ENCODE measurements at places on chromosomes 13 and 19.

GRCh38 chr13:84553227-84553626 lies 671.0 kb upstream of the SLITRK1 start:
- no peak for DNase-seq

DNA sequence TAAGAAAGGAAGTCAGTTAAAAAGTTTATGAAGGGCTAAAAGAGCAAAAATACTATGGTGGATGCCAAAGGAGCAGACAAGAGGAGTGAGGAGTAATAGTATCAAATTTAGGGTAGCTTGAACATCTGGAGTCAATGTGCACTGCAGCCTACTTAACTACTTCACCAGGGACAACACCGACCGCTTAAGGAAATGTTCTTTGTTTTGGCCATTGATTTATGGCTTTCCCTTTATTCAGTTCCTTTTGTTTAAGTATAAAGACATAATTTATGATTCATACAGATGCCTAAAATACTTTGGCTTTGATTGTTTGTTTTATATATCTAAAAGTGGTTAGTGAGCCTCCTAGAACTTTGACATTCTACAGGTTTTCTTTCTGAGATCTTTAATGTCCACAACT lies 276.3 kb upstream of the PRR20A start:
- DNase-seq = no peak

GRCh38 chr19:49761625-49762311 lies 1.3 kb downstream of the TSKS start:
- no peak for DNase-seq

DNA sequence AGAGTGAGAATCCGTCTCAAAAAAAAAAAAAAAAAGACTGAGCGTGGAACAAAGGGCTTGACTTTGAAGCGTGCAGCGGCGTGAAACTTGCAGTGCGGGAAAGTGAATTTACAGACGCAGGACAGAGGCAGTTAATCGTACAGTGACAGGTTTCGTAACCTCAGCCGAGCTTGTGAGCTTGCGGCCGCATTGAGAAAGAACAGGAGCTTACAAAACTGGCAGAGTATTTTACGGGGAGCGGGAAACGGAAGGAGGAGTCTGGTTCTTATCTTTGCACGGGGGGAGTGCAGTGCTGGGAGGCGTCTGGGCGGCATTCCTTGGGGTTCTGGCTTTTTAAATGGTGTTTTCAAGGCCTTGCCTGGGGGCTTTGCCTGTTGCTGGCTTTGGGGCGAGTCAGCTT lies 6.0 kb upstream of the BSG start:
- DNase-seq = no peak

- DNase-seq = no peak
Observed at GRCh38 chr19:48364598-48365348, 606 bp downstream of the SYNGR4 start.

Measured in stimulated activated CD4-positive, alpha-beta T cell treated with anti-CD3 and anti-CD28 coated beads, Interleukin-2, amount 100 ng/mL, for 24 hours (primary cell).